ENCODE measurements at places on chromosomes 6 and 20.
A peak's percentile ranks its signal among the peaks of the same experiment; 100 is the strongest.

DNA sequence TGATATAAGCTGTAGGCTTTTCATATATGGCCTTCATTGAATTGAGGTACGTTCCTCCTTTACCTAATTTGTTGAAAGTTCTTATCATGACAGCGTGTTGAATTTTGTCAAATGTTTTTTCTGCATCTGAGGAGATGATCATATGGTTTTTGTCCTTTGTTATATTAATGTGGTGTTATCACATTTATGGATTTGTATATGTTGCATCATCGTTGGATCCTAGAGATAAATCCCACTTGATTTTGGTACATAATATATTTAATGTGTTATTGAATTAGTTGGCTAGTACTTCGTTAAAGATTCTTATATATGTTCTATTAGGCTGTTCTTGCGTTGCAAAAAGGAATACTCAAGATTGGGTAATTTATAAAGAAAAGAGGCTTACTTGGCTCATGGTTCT lies 8.6 kb upstream of the WFDC9 start:
- no peak for DNase-seq

DNA sequence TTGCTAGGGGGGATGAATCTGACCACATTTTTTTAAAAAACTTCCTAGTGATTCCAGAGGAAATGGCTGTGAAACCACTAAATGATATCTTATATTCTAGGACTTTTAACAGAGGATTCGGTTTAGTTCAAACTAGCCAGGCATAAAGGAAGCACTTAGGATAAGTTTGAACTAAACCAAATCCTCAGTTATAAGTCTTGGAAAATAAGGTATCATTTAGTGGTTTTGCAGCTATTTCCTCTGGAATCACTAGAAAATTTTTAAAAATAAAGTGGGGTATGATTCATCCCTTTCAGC lies 327.9 kb upstream of the QKI start:
- no peak for DNase-seq

DNA sequence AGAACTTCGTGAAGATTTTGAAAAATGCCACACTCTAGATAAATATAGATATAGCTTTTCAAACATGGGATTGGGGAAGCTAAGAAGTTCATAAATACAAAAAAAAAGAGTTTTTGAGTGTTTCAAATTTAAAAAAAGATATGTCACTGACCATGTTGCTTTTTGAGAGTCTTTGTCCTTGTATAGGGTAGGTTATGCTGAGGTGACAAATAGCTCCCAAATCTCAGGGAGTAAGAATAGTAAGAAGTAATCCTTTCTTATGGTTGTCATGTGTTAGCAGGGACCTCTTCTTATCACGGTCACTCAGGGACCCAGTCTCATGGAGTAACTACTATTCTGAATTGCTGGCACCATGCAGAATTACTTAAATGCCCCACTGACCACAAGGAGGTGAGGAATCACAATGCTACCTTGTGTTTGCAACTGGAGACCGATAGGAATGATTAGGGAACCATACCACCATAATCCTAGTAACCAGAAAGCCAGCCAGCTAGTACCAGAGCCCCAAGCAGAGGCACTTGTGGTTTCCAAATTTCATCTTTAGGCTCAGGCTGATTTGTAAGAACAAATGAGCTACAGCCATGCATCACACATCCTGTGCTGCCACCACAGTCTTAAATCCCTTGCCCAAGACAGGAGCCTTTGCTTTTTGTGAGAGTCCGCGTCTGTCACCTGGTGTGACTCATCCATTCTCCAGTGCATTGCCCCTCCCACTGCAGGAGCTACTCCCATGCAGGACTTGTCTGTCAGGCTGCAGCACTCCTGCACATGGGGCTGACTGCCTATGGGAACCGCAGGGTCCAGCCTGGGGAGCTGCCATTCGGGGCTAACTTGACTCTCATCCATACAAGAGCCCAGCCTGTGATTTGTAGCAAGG lies 42.4 kb upstream of the ADGRF4 start:
- no peak for DNase-seq

DNA sequence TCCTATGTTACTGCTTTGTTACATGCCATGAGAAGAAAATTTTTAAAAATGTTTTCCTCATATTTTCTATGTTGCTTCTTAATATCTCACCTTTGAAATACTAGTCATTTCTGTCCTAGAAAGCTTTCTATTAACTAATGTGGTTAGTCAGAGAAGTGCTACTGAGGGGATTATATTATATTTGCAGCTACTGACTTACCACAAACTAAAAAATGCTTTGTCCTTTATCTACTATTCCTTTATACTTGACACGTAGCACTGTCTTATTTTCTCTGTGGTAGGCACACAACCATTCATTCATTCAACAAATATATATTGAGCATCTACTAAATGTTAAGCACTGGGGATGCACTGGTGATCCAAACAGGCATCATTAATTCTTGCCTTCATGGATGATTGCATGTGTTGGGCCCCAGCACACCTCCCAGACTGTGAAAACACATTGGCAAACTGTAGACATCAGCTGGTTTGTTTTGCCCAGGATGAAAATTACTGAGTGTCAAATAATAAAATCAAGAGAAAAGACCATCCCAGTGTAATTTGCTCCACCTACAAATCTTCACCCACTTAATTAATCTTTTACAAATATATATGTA lies 10.7 kb upstream of the MLIP start:
- DNase-seq: no peak

DNA sequence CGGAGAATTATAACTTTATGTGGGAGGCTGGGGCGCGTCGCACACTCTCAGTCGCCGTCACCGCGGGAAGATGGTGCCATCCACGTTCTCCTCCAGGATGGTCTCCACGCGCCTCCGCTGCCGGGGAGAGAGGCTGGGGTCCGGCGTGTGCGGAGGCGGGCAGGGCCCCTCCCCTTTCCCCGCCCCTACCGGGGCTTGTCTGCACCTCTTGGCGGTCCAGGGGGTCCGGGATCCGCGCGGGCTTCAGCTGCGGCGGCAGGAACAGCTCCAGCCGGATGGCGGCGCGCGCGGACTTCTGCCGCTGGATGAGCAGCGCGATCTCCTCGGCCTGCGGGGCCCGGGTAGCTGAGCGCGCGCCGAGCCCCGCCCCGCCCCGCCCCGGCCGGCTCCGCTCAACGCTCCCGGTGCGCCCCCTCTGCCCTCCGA lies 807 bp downstream of the LKAAEAR1 start:
- DNase-seq: peak; percentile 76

- no peak for DNase-seq
Observed at GRCh38 chr20:48877304-48877703, 44.2 kb upstream of the ARFGEF2 start.

DNA sequence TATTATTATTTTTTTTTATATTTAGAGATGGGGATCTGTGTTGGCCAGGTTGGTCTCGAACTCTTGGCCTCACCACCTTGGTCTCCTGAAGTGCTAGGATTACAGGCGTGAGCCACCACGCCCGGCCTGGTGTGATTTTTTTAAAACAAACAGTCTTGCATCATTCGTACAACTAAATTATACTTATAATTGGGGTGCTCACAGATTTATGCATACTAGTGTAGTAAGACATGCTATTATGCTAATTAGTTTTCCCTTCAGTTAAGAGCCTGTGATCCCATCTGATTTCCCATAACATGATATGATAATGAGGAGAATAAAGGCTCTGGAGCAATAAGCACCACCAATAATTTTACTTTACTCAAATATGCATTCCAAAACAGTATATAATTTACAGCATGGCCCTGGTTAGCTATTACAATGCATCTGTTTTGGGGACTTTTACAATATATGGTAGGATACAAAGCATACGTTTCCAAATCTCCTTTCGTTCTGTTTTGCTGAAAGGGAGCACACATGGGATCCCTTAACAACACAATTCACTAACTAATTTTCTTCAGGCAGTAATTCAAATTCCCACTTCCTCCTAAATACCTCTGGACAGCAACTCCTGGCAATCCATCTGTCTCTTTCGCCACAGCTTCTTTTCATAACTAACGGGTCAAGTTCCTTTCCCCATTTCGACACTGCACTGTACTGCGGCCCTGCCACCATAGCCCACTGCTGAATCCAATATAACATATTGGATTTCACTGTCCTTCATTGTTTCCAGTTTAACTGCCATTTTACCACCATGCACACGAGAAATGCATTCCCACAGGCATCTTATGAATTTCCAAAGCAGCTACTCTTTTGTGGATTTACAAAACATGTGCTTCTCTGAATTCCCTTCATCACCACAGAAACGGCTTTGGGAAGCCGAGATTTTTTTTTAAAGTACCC lies 1.7 kb downstream of the NUDT3 start:
- no peak for DNase-seq

- no peak for DNase-seq
Observed at GRCh38 chr6:14453712-14454472, 336.3 kb downstream of the CD83 start.

DNA sequence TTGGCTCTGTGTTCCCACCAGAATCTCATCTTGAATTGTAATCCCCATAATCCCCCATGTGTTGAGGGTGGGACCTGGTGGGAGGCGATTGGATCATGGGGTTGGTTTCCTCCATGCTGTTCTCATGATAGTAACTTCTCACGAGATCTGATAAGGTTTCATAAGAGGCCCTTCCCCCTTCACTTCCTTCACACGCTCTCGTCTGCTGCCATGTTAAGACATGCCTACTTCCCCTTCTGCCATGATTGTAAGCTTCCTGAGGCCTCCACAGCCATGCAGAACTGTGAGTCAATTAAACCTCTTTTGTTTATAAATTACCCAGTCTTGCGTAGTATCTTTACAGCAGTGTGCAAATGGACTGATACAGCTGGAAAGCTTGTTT lies 90.0 kb downstream of the ELOVL5 start:
- no peak for DNase-seq

GRCh38 chr6:35510916-35511561 lies 1.7 kb downstream of the TULP1 start:
- no peak for DNase-seq

- no peak for DNase-seq
Observed at GRCh38 chr20:1959156-1959555, 34.7 kb downstream of the PDYN start.

DNA sequence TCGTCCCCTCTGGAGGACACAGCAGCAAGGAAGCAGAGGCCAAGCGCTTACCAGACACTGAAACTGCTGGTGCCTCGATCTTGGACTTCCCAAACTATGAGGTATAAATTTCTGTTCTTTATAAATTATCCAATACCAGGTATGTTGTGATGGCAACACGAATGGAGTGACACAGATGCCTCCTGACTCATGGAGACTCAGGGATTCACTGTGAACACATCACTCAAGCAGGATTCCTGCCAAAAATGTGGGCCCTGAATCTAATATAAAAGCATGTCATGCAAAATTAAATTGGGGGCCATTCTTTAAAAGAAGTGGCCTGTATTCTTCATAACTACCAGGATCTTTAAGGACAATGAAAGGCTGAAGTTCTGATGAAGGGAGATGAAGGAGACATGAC lies 52.5 kb upstream of the SLC22A23 start:
- DNase-seq: no peak

- DNase-seq: no peak
Observed at GRCh38 chr6:98828941-98829411, 5.4 kb upstream of the POU3F2 start.

- DNase-seq: no peak
Observed at GRCh38 chr20:63126876-63127699, 88.8 kb downstream of the YTHDF1 start.

GRCh38 chr6:147910281-147910680 lies 401.8 kb downstream of the SAMD5 start:
- DNase-seq: no peak

DNA sequence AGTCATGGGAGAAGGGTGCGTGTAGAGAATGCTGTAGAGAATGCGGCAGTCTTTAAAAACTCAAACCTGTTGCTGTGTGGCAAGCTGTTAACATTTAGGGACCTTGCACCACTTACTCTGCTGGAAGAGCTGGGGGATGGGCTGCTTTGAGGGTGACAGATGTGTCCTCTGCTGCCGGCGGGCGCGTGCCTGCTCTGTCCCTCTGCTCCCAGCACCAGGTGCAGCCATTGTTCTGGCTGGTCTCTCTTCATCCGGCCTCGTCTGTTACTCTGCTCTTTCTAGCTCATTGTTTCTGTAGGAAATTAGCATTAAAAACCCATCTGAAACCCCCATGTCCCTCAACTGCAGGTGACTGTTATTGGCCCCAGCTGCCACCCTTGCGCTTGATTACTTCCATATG lies 78.5 kb downstream of the CBFA2T2 start:
- peak; percentile 92 for DNase-seq

- DNase-seq: no peak
Observed at GRCh38 chr6:9248133-9248532, 812.8 kb upstream of the SLC35B3 start.

GRCh38 chr6:28803337-28803709 lies 120.5 kb downstream of the TRIM27 start:
- no peak for DNase-seq

GRCh38 chr20:63056236-63057170 lies 49.7 kb upstream of the BHLHE23 start:
- DNase-seq: peak; percentile 76

GRCh38 chr20:43914311-43915210 lies at the start of gene TOX2:
TSS of gene TOX2 (plus strand) at chr20:43914852. CDS start at chr20:43914892, 40 bp downstream.
- peak; percentile 28 for DNase-seq

DNA sequence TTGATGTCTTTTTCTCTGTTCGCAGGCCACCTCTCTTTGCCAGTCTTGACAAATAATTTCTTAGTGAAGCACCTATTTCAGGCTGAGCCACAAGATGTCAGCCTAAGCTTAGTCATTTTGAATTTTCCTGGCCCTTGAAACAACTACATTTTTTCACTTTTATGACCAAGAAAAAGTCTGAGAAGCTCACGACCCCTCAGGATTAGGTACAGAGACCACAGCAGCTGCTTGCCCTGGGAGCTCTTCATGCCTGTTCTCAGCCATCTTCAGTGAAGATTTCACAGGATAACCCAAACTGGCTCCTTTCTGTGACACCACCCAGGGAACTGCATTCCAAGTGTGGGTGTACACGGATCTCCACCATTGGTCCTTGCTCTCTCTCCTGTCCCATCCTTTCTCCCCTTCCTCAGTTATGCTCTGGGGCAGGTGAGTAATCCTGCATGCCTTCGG lies 38.4 kb upstream of the SPTLC3 start:
- DNase-seq: no peak

DNA sequence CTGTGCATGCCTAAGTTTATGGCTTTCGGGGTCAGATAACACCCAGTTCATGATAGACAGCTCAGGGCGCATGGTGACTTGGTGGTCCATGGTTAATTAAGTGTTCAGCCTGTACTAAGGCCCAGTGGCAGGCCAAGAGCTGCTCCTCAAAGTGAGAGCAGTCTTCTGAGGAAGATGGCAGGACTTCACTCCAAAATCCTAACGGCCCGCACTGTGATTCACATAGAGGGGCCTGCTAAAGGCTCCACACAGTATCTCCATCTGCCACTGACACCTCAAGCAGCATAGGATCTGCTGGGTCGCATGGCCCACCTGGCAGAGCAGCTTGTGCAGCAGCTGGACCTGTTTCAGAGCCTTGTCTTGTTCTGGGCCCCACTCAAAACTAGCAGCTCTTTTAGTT lies 10.6 kb upstream of the CST7 start:
- no peak for DNase-seq

- DNase-seq: no peak
Observed at GRCh38 chr6:155381673-155382337, 67.5 kb upstream of the TFB1M start.
